Effector memory CD8-positive, alpha-beta T cell (primary cell): ENCODE measurements at places on chromosomes 7 and 10.

GRCh38 chr10:20683345-20683744 lies 213.8 kb downstream of the NEBL start:
- DNase-seq: no peak

DNA sequence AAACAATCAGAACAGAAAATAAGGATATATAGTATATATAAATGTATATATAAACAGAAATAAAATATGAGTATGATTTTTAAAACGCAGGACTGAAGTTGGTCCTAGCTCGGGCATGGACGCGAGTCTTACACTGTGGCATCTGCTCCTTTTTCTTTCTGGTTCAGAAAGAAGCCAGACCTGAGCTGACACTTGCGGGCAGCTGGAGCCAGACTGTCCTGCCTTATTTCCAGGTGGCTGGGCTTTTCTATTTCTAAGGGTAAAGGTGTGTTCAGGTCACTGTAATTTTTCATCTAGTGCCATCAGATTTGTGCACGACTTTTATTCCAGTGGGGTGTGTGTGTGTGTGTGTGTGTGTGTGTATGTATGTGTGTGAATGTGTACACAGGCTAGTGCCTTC lies 166.4 kb downstream of the GALNT17 start:
- no peak for DNase-seq

GRCh38 chr10:119672291-119672690 lies 21.1 kb downstream of the BAG3 start:
- DNase-seq: no peak

GRCh38 chr7:23472556-23472955 lies 2.3 kb upstream of the IGF2BP3 start:
- DNase-seq: no peak

DNA sequence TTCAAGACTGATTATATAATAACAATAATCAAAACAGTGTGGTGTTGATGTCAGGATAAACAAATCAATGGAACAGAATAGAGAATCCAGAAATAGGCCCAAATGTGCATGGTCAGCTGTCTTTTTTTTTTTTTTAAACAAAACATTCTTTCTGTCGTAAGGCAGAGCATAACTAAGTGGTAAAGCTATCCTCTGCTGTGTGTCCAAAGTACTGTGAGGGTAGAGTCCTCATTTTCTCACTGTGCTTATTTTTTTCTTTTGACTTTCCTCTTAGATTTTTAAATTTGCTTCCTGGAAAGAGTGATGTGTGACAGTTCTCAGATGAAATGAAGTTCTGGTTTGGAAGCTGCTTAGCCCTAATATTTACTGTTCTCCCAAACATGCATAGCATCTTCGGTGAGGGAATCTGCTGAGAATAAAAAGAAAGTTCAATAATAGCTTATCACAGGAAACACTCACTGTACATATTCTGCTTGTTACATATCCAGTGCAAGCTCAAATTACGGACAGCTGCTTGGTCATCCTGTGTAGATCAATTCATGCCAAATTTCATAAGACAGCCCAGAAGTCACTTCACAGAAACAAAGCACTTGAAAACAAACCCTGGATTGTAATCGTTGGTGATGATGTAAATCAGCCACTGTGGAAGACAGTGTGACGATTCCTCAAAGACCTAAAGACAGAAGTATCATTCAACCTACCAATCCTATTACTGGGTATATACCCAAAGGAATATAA lies 423.9 kb downstream of the NEBL start:
- no peak for DNase-seq

GRCh38 chr10:31087851-31088250 lies 56.2 kb upstream of the ZNF438 start:
- no peak for DNase-seq

DNA sequence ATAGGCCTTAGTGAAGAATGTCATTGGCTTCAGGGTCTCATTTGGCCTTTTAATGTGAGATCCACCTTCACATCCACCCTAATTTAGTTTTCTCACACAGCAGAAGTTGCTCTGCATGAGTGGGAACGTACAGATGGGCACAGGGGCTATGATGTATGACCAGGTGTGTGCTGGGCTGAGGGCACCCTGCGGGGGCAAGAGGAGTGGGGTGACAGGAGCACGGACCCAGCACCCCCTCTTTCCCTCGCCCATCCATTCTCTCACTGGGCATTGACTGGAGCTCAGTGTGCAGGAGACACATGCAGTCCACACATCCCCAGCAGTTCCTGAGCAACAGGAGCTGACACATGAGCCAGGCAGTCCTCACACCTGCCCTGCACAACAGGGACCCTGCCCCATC lies 95.1 kb upstream of the PPP2R2D start:
- DNase-seq: no peak

GRCh38 chr10:79189181-79189580 lies 120.4 kb downstream of the ZMIZ1 start:
- no peak for DNase-seq

DNA sequence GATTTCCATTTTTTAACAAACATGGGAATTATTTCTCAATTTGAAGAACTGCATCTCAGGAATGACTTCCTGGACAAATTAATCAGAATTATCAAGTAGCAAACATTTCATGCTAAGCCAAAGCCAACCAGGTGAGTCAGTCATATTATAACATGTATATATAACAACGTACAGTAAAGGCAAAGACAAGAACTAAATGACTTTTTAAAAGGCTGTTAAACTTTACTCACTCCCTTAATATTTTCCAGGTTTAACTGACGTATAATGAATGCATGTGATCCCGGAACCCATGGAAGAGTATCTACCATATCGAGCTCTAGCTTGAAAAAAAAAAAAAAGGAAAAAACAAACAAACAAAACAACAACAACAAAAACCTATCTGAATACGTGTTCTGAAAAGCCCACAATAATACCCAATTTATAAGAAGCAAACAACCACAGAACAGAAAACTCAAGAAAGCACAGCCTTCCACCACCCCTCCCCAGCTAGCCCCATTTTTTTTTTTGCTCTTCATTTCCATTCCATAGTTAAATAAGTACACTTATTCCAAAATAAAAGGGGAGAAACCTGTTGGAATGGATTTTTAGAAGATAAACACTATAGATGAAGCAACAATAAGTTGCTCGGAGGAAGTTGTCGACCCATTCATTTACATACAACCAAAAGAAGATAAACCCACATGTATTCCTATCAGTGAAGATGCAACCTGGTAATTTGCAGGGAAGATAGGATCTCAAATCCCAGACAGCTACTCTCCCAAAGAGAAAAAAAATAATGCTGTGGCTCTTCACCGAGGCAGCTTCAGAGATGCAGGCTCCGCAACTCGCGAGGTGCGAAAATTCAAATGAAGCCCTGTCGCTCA lies 537 bp downstream of the NAPEPLD start:
- no peak for DNase-seq

- no peak for DNase-seq
Measured at GRCh38 chr7:50367570-50367969, 63.1 kb downstream of the IKZF1 start.

GRCh38 chr10:35058134-35058533 lies 32.0 kb downstream of the CUL2 start:
- no peak for DNase-seq

- no peak for DNase-seq
Measured at GRCh38 chr10:22932626-22933370, 4.9 kb downstream of the ARMC3 start.

DNA sequence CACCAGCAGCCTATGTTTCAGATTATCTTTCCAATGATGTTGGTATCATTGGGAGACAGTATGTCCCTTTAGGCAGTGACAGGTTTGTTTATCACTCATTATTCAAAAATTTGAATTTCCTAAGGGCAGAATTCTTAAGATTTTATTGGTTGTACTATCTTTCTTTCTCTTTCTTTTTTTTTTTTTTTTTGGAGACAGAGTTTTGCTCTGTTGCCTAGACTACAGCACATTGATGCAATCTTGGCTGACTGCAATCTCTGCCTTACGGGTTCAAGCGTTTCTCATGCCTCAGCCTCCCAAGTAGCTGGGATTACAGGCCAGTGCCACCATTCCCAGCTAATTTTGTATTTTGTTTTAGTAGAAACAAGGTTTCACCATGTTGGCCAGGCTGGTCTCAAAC lies 111.2 kb downstream of the PON1 start:
- DNase-seq: no peak

DNA sequence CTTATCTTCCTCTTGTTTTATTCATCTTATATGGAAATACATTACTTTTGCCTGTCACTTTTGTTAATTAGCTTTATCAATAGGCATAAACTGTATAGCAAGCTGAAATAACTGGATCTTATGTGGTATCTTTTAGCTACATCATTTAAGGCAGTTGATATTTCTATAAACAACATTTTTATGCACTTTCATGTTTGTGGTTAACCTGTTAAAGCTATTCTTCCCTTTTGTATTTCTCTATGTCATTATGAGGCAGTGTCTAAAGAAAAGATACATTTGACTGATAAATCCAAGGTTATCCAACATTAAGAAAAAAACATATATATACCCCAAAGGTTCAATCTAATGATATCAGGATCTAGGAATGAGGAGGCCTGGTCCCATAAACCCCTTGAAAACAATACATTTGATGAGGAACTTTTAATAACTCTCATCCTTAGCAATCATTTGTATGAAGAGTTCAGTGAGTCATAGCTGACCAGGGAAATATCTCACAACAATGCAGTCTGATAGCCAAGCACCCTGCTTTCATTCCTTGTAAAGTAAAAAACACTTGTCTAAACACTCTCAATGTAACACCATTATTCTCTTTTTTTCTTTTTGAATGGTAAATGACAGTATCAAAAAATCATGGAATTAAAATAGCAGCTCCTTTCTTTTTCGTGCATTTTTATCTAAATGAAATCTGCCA lies 300.9 kb downstream of the NEBL start:
- no peak for DNase-seq

DNA sequence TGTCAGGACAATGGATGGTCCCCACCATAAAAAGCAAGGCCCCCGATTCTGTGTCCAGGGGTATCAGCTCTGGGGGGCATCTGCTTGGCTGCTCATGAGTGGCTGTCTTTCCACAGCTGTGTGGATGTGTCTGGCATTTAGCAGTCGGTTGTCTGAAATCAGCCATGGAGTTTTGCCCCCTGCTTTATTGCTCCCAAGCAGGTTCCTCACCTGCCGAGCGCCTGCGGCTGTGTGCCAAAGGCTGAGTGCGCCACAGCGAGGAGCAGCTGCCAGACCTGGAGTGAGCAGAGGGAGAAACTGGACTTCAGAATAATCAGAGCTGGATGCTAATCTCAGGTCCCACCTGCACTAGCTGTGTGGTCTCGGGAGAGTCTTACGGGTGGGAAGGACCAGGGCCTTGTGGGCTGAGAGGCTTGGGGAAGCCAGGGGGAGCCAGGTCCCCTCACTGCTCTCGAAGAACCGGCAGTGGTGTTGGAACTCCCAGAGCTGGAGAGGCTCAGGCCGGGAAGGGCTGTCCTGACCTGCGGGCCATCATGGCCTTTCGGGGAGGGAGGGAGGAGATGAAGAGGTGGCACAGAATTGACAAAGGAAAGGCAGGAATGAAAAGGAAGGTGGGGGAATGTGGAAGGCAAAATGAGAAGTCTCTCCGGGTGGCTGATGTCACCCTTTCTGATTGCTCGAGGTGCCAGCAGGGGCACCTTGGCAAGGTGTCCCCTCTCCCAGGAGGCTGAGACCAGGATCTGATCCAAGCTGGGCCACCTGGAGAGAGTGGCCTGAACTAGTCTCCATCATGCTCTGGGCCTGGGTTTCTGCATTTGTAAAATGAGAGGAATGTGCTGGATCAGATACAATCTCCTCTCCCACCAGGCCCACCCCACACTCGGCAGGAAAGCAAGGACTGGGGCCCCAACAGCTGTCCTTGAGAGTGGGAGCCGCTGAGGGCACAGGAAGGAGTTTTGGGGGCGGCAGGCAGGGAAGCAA lies 30.2 kb upstream of the LEP start:
- DNase-seq: no peak

GRCh38 chr7:149727899-149728476 lies 45.4 kb downstream of the ZNF467 start:
- DNase-seq: no peak

- no peak for DNase-seq
Measured at GRCh38 chr10:11243425-11244222, 226.0 kb downstream of the CELF2 start.
